ENCODE measurements at places on chromosomes 12 and 14.

DNA sequence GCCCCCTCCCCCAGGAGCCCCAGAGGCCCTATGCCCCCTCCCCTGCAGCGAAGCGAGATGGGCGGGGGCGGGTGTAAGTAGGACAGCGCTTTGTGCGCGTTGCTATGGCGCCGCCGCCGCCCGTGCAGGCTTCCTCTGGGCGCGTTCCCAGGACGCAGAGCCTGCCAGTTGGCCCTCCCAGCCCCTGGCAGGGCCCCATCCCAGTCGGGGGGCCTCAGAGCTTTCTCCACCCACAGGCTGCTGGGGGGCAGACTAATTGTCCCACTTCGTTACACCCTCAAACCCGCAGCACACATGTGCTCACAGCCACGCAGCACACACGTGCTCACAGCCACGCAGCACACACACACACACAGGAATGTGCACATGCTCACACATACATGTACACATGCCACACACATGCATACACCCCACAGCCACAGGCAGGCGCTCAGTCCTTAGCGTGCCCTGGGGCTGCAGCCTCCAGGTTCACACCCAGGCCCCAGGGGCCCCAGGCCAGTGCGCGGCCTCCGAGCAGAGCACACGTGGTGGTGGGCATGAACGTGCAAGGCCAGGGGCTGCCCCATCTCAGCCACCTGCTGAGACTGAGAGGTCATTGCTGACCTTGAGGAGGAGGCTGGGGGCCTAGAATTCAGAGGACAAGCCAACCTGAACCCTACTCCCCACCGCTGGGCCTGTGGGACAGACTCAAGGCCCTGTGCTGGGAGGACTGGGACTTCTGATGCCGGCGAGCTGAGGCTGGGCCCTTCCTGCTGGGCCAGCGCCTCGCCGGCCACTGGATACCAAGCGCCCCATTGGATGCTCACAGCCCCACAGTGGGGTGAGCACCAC lies 15.6 kb downstream of the TRMT61A start:
- no peak for DNase-seq

- DNase-seq = no peak
Measured at GRCh38 chr14:101110729-101111619, 207.5 kb upstream of the RTL1 start.

- DNase-seq = no peak
Measured at GRCh38 chr12:52617403-52617785, 965 bp downstream of the KRT73 start.

DNA sequence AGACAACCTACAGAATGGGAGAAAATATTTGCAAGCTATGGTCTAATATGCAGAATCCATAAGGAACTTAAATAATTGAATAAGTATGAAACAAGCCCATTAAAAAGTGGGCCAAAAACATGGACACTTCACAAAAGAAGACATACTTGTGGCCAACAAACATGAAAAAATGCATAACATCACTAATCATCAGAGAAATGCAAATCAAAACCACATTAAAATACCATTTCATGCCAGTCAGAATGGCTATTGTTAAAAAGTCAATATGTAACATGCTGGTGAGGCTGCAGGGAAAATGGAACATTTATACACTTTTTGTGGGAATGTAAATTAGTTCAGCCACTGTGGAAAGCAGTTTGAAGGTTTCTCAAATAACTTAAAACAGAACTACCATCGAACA lies 945.4 kb upstream of the FLRT2 start:
- DNase-seq = no peak

DNA sequence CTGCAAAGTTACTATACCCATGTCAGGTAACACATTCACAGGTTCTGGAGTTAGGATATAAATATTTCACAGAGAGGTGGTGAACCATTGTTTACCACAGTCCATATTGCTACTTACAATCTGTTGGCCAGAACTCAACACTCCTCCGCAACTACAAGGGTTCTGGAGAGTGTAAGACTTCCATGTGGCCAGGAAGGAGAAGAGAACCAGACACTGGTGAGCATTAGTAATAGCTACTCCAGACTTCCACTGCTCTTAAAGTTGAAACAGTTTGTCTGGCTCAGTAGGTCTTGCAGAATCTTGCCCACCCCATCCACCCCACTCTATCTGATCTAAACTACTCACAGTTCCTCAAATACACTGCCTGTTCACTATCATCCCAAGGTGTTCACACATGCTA lies 369.6 kb downstream of the DUSP6 start:
- DNase-seq = no peak

DNA sequence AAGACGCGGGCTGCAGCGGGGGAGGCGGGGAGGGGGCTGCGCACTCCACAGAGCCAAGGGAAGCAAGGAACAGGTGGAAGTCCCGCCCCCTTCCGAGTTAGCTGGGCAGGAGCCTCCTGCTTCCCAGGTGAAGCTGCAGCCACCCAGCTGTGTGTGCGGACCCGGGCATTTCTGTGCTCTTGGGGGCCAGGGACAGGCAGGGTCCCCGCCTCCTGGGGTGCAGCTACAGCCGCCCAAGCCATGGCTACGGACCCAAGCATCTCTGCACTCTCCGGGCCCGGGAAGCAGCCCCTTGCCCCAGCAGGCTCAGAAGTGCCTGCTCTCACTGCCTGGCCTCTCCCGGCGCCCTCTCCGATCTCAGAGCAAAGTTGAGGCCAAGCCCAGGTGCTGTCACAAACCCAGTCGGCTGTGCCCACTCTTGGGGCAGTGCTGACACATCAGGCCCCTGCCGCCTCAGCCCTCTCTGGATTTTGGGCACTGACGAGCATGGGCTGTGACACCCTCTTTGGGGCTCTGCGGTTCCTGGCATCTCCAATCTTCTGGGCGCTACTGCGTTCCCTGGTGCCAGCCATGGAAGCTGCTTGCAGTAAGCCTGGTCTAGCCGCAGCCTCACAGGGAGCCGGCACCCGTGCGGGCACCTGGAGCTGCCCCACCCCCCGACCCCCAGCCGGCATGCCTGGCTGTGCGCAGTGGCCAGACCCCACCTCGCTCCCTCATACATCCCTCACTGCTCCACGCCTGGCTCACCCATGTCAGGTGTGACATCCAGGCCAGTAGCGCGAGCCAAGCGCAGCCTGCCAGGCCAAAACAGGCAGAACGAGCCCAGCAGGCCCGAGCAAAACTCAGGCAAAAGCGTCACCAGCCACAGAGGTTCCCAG lies 8.5 kb upstream of the MGAT4C start:
- no peak for DNase-seq

GRCh38 chr12:109923481-109924245 lies 23.6 kb downstream of the TCHP start:
- DNase-seq = no peak

DNA sequence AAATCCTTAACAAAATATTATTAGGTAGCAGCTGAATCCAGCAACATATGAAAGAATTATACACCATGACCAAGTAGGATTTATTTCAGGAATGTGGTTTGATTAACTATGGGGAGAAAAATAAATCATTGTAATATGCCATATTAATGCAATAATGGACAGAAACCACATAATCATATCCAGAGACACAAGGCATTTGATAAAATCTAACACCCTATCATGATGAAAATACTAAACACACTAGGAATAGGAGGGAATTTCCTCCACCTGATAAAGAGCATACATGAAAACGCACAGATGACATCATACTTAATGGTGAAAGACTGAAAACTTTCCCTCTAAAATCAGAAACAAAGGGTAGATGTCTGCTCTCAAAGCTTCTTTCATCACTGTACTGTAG lies 238.9 kb downstream of the PHLDA1 start:
- DNase-seq = no peak

DNA sequence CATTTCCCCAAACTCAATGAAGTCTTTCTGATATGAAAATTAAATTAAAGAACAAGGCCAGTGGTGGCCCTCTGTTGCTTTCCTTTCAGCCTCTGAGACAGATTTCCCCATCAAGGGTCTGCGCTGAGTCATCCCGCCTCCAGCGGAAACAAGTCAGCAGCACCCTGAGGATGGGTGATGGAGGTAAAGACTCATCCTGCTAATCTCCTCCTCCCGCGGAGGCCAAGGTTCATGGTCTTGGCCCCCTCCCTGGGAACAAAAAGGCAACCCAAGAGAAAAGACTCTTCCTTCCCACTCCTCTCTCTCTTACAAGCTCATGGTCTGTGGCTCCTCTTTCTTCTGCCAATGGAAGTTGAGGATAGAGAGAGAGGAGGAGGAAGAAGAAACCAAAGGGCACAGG lies 9.0 kb upstream of the NUMB start:
- no peak for DNase-seq

- peak; percentile 32 for DNase-seq
Measured at GRCh38 chr12:63955831-63956666, 111.5 kb downstream of the SRGAP1 start.

DNA sequence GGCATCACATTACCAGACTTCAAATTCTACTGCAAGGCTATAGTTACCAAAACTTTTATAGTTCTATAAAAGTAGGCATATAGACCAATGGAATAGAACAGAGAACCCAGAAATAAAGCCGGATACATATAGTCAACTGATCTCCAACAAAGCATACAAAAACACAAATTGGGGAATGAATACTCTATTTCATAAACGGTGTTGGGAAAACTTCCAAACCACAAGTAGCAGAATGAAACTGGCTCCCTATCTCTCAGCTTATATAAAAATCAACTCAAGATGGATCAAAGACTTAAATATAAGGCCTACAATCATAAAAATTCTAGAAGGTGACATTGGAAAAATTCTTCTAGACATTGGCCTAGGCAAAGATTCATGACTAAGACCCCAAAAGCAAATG lies 187.9 kb upstream of the PLXNC1 start:
- DNase-seq = peak; percentile 28

GRCh38 chr12:85831327-85831990 lies 4.8 kb downstream of the RASSF9 start:
- no peak for DNase-seq

DNA sequence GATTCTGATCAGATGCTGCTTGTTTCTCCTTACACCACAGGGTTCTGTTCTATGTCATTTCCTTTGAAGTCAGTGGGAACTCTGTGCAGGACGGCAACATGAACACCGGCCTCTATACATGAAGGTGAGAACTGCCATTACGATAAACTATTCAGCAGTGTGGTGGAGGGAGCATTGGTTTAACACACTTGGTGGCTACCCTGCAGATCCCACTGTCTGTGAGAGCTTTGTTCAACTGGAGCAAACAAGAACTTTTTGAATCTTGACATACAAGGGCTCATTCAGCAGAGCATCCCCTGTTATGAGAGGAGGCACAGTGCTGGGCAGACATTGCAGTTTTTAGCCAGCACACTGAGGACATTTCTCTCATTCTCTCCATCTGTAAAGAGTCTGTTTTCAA lies 10.7 kb upstream of the FRS2 start:
- DNase-seq = no peak

GRCh38 chr14:24351517-24351916 lies 11.7 kb upstream of the RIPK3 start:
- peak; percentile 86 for DNase-seq

GRCh38 chr14:58904776-58905175 lies 267.0 kb downstream of the DACT1 start:
- DNase-seq = no peak

DNA sequence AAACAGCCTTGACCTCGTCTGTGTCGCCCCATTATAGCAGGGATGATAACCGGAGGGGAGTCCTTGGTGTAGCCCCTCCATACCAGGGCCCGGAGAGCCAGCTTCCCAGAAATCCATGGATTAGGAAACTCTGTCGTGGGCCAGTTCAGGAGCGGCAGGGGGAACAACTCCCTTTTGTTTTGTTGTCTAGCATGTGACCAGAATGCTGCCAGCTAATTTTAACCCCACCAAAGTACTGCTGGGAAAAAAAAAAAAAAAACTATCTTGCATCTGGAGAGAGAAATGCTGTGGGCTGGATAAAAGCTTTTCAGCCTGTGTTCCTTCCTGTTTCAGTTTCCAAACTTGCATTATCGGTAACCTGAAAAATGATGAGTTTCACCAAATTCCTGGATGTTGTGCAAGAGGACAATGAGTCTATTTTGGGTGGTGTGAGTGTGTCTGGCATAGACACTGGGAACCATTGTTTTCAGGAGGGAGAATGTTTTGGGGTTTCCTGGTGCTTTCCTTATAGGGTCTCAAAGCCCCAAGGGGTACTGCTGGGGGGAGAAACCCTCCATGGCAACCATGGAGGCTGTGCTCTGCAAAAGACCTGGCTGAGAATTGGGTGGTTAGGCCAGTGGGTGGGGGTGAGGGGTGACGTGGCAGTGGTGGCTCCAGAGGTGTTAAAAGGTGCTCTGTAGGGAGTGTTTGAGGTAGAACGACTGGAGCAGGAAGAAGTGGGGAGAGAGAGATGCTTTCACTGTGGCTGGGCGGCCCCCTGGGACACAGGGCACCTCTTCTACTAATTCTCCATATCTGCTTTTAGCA lies 14.9 kb upstream of the IRF2BPL start:
- DNase-seq = peak; percentile 78

DNA sequence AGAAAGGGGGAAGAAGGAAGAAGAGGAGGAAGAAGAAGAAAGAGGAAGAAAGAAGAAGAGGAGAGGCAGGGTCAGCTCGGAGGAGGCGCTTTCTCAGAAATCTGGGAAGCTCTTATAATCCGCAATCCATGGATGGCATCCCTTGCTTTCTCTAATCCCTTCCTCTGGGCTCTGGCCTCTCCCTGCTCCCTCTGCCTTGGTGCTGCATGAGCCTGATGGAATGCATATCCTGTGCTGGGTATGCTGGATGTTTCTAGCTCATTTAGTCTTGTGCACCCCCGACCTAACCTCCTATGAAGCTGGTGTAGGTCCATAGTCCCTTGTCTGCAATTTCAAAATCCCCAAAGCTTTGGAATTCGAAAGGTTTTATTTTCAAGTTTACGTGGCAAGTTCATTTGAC lies 94.2 kb upstream of the MYL2 start:
- no peak for DNase-seq

- no peak for DNase-seq
Measured at GRCh38 chr12:43079476-43079875, 472.5 kb downstream of the ADAMTS20 start.

GRCh38 chr12:21613931-21614330 lies 9.3 kb upstream of the GYS2 start:
- no peak for DNase-seq
